ENCODE measurements at places on chromosomes 1 and 21.

DNA sequence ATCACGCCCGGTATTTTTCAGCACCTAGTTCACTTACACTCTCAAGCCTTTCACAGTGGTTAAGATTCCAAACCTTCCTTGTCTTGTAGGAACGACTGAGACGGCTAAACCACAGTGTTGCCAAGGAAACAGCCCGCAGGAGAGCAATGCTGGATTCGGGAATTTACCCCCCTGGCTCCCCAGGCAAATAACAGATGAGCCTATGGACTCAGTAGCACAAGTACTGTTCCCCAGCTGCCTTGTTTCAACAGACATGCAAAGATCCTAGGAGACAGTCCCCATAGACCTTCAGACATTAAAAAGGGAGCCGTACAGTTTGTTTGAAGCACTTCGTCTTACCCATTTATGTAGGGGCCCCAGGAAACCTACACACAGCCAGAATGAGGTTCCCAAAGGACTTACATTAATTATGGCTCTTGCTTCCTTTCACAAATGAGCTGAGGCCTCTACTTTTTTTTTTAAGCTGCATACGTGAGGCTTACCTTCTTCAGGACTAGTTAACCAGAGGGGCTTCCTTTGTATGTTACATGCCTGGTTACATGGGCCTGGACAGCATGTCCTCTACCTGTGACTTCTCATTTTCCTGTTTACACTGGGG is 2.7 kb downstream of the SNAPIN start:
- no peak for DNase-seq

DNA sequence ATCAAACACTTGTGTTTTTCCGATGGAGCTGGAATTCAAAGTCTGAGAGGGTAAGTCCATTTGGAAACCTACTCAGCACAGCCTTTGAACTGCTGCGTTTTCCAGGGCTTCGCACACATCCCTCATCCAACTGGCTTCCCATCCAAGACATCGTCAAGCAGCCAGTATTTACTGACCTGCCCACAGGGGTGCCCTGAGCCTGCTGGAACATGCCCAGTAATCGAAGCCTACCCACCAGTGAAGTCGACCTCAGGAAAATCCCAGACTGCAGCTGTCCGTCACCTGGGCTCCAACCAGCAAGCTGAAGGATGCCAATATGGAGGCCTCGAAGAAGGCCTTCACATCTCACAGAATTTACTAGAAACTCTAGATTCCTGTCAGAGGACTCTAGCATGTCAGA is 261.6 kb downstream of the PLPP3 start:
- DNase-seq: no peak

DNA sequence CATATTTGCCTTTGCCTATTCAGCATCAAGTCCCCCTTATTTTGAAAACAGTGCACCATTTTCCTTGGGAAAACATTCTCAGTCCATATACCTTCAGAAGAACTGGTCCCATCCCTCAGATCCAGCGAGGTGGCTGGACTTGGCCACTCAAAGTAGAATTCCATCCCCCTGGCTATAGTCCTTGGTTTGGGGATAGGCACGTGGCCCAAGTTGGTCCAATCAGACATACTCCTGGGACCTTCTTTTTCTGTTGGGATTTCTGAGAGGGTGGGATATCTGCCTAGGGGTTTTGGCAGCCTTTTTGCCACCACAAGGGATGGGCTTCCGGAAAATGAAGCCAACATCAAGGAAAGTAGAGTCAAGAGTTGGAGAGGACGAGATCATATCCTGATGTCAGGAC is 10.7 kb upstream of the MATN1 start:
- no peak for DNase-seq

DNA sequence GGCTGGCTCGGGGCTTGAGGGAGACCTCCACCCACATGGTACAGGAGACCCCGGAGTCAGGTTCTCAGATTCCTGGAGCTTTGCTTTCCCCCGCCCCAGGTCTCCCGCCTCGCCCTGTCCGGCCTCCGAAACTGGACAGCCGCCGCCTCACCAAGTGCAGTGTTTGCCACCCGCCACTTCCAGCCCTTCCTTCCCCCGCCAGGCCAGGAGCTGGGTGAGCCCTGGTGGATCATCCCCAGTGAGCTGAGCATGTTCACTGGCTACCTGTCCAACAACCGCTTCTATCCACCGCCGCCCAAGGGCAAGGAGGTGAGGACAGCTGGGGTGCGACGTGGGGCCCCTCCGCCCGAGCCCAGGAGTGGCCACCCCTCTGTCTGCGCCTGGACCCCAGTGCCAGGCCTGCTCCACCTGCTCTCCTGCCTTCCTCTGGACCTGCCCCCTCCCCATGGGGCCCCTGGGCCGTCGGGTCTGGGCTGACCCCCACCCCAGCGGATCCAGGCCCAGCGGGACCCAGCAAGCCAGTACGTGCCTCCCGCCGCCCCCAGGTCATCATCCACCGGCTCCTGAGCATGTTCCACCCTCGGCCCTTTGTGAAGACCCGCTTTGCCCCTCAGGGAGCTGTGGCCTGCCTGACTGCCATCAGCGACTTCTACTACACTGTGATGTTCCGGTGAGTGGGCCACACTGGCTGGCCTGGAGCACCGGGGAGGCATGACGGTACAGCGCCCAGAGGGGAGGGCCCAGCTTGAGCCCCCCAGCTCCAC is 8.7 kb downstream of the SELENON start:
- DNase-seq: no peak

GRCh38 chr21:35096959-35097358 is 47.9 kb upstream of the RUNX1 start:
- no peak for DNase-seq

GRCh38 chr1:236269439-236269838 is 12.3 kb downstream of the ERO1B start:
- no peak for DNase-seq

DNA sequence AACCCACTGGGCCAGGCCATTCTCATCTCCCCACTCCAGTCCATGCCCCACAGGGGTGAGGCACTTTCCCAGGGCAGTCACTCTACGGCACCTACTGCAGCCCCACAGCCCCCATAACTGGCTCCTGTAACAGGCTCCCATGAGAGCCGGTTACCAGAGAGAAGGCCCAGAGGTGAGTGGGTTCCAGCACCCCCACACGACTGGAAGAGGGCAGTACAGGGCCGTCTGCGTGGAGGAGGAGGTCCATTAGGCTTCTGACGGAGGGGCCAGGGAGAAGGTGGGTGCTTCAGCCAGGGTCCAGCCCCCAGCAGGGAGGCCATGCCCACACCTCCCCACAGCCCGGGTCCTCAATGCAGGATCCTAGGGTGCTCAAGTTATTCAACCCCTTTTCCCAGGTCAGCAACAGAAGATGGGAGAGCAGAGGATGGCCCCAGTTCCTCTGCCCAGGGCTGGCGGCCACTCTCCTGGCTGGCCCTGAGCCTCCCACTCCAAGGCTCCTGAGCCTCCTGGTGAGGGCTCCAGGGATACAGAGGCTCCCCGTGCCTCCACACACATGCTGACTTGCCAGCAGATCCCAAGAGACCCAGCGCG is 1.6 kb downstream of the ACAP3 start:
- DNase-seq: no peak

DNA sequence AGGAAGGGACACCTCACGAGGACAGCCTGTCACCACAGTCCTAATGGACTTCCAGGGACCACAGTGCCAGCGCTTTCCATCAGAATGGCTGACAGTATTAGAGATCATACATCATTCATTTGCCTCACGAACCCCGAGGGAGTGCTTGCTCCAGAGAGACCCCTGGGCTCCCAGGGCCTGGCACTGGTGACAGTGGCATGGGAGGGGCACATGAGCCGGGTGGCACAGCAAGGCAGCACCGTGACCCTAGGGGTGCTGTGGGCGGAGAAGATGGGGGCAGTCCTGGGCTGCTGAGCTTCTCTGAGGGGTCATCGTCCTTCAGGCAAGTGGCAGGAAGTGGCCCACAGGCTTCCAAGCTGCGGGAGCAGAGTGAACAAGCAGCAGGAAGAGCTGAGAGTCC is 16.4 kb upstream of the TSPEAR start:
- no peak for DNase-seq

DNA sequence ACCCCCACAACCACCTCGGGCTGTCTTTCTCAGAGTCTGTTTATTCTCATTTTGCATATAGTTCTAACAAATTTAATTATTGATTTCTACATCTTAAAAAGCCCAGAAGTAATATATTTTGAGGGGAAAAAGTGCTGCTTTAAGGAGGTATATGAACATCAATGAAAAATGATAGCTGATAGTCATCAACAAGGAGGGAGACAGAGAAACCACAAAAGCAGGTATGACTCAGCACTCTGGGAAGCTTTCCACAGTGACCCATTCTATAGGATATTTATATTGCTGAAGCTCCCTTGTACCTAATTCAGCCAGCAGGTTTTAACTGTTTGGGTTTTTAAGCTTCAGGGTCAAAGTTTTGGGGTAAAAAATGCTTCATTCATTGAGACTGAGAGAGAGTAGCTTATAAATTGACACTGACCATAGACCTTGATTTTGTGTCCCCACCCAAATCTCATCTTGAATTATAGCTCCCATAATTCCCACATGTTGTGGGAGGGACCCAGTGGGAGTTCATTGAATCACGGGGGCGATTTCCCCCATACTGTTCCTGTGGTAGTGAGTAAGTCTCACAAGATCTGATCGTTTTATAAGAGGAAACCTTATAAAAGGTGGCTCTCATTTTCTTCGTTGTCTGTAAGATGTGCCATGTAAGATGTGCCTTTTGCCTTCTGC is 27.4 kb downstream of the VANGL1 start:
- DNase-seq: no peak

GRCh38 chr1:159791461-159791860 is 10.7 kb downstream of the DUSP23 start:
- no peak for DNase-seq

All from activated T-helper 1 cell treated with anti-CD3 and anti-CD28 coated beads, Interleukin-2, amount 50 U/mL, for 16 hours (primary cell).